Fibroblast of skin of right quadriceps (primary cell): ENCODE measurements at places on chromosomes 5 and 9.

- peak; percentile 45 for DNase-seq
Measured at GRCh38 chr9:128419061-128419925, 1.4 kb upstream of the CERCAM start.

DNA sequence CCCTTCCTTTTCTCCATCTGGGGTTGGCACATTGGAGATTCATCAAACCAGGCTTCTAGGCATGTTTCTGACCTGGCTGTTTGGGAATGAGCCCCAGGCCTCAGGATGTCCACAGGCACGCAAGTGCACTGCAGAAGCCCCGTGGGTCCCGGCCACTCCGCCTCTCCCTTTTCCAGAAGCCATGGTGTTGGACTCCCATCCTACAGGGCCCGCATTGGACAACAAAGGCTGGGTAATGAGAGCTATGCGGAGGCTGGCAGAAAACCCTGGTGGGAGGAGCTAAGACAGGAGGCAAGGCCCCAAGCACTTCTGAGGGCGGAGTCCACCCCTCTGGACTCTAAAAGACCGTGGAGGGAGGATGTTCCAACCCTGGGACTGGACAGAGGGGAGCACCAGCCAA lies 160.6 kb downstream of the OLFM1 start:
- DNase-seq, result no peak

GRCh38 chr9:92147852-92148180 lies 32.6 kb upstream of the SPTLC1 start:
- no peak for DNase-seq

- no peak for DNase-seq
Measured at GRCh38 chr5:575636-576035, 36.5 kb upstream of the CEP72 start.

DNA sequence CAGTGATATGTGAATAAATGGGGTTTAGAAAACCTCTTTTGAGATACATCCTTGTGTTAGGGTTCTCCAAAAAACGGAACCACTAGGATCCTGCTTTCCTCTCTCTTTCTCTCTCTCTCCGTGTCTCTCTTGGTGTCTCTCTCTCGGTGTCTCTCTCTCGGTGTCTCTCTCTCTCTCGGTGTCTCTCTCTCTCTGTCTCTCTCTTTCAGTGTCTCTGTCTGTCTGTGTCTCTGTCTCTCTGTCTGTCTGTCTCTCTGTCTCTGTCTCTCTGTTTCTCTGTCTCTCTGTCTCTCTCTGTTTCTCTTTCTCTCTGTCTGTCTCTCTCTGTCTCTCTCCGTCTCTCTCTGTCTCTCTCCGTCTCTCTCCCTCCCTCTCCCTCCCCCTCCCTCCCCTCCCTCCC lies 7.8 kb upstream of the TEX48 start:
- no peak for DNase-seq

- no peak for DNase-seq
Measured at GRCh38 chr9:25048098-25048724, 502.5 kb upstream of the IZUMO3 start.

- DNase-seq, result peak; percentile 42
Measured at GRCh38 chr5:68071736-68072135, 143.8 kb upstream of the PIK3R1 start.

- peak; percentile 66 for DNase-seq
Measured at GRCh38 chr5:128213340-128213739, 129.8 kb downstream of the SLC12A2 start.

DNA sequence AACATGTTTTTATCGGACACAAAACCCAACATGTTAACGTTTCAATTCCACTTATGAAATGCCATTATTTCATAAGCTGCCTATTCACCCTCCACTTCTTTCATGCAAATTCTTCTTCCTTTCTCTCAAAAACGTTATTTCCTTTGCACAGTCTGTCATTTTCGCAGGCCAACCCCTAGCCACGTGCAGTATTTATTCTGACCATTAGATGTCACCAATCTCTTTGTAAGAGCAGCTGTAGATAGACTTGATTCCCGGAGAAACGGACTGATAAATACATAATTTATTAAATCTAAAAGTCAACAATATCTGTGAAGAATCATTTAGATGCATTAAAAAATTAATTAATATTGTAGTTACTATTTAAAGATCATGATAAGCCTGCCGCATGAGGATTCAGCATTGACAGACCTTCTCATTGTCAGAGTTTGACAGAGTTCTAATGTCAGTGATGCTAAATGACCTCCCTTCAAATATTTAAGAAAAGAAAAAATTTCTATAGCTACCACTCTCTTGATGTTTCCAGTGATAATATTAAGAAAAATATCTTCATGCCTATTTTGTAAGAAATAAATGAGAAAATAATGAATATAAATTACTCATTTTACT lies 933.6 kb downstream of the CDH12 start:
- DNase-seq, result peak; percentile 45

- DNase-seq, result peak; percentile 44
Measured at GRCh38 chr5:65862384-65862783, 64.0 kb upstream of the ERBIN start.

- no peak for DNase-seq
Measured at GRCh38 chr9:133234577-133235322, 25.7 kb upstream of the OBP2B start.

- DNase-seq, result no peak
Measured at GRCh38 chr5:134964359-134965270, 3.1 kb upstream of the CATSPER3 start.

DNA sequence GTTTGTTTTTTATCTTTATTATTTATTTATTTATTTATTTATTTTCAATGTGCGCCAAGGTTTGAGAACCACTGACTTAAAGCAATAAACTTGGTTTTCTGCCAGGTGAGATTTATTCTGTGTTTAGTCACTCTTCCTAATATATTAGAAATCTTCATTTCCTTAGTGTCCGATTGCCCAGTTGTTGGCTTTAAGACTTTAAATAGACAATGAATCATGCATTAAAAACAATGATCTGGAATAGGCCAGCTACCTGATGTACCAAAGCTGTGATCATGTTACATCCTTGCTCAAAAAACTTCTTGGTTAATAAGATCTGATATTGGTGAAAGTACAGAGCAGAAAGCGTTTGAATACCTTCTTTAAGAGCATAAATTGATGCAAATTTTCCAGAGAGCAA lies 52.1 kb upstream of the ERBIN start:
- peak; percentile 54 for DNase-seq

DNA sequence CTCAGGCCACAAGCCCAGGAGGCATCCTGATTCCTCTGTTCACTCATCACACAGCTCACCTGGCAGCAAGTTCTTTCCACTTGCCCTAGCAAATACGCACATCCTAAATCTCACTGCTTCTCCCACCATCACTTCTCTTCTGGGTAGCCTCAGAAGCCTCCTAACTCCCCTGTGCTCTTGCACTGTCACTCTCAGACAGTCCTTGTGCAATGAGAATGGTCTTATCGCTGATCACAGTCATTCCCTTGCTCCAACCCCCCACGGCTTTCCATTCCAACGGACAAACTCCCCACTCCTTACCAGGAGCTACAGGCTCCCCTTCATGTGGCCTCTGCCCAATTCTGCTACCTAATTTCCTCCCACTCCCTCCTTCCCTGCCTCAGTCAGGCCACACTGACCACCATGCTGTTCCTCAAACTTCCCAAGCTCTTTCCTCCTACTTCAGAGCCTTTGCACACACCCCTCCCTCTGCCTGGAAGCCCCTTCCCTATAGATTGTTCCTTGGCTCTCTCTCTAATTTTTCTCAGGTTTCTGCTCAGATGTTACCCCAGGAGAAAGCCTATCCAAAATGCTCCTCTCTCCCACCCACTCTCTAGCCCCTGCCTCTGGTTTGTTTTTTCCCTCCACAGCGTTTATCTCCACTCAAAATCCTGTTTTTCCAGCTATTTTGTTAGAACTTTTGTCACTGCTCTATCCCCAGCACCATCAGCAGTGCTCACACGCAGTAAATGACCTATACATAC lies 34.1 kb upstream of the TNFAIP8 start:
- no peak for DNase-seq

- DNase-seq, result no peak
Measured at GRCh38 chr9:70488793-70489105, 74.3 kb upstream of the KLF9 start.

- no peak for DNase-seq
Measured at GRCh38 chr5:98839469-98840383, 66.3 kb downstream of the RGMB start.

- peak; percentile 84 for DNase-seq
Measured at GRCh38 chr5:67287510-67288268, 91.1 kb upstream of the CD180 start.

DNA sequence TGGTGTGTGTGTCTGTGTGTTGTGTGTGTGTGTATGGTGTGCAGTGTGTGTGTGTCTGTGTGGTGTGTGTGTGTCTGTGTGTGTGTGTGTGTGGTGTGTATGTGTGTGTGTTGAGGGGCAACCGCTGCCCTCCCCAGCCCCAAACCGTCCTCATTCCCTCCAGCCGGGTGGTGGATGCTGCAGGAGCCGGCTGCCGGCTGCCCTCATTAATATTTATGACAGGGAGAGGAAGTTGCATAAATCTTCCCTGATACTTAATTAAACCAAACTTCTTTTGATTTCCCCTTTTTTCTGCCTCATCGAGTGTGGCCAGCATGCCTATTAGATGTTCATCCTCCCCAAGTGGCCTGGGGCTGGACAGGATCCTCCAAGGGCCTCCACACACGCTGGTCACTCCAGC lies 121.4 kb upstream of the MVB12B start:
- DNase-seq, result no peak

- peak; percentile 43 for DNase-seq
Measured at GRCh38 chr9:32581512-32582143, 8.7 kb upstream of the NDUFB6 start.

- peak; percentile 39 for DNase-seq
Measured at GRCh38 chr5:173582216-173583111, 34.0 kb downstream of the BOD1 start.

DNA sequence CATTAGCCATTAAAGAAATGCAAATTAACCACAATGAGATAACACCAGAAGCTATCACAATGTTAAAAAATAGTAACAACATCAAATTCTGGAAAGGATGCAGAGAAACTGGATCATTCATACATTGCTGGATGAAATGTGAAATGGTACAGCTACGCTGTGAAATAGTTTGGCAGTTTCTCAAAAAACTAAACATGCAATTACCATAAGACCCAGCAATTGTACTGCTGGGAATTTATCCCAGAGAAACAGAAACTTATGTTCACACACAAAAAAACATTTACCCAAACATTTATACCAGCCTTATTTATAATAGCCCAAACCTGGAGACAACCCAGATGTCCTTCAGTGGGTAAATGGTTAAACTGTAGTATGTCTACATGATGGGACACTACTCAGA lies 592.9 kb downstream of the ZNF608 start:
- no peak for DNase-seq

- DNase-seq, result no peak
Measured at GRCh38 chr5:154331232-154331631, 114.6 kb upstream of the SAP30L start.

DNA sequence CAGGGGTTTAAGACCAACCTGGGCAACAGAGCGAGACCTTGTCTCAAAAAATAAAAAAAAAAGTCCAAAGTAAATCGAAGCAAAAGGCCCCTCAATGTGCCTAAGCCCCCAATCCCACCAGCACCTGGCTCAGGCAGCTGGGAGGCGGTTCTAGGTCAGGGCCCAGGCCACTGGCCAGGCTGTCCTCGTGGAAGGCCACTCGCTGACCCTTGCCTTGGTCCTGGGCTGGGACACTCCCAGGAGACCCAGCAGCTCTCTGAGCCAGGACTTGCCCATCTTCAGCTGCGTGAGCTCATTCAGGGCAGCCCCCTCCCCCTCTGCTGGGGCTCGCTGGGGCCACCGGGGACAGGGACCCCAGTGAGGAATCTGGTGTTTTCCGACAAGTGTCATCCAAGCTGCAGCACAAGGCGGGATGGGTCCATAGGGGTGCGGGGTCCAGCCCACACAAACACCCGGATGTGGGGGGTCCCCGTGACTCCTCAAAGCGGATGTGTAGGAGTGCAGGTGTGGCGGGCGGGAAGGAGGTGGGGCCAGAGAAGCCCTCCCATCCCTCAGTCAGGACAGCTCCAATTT lies 4.0 kb downstream of the AGPAT2 start:
- no peak for DNase-seq

DNA sequence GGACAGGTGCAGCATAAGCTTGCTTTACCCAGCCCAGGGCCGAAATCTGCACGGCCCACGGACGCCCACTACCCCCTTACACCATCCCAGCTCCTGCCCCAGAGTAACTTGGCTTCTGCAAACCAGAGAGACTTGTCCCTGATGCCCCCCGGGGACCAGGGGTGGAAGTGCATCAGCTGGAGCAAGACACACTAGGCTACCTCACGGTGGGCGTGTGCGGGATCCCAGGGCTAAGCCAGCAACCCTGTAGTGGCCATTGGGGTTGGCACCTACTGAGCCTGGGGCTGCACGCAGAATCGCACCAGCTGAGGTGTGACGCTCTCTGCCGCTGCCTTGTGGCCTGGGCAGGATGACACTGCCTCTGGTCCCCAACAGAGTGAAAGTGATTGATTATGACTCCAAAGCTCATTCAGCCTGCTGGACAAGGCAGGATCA lies 6.1 kb upstream of the ZNF79 start:
- DNase-seq, result no peak

GRCh38 chr5:111775224-111775623 lies 18.2 kb upstream of the NREP start:
- DNase-seq, result peak; percentile 50

- DNase-seq, result no peak
Measured at GRCh38 chr9:129311643-129312042, 133.6 kb upstream of the IER5L start.

- DNase-seq, result peak; percentile 11
Measured at GRCh38 chr5:116859666-116860320, 285.2 kb upstream of the SEMA6A start.

DNA sequence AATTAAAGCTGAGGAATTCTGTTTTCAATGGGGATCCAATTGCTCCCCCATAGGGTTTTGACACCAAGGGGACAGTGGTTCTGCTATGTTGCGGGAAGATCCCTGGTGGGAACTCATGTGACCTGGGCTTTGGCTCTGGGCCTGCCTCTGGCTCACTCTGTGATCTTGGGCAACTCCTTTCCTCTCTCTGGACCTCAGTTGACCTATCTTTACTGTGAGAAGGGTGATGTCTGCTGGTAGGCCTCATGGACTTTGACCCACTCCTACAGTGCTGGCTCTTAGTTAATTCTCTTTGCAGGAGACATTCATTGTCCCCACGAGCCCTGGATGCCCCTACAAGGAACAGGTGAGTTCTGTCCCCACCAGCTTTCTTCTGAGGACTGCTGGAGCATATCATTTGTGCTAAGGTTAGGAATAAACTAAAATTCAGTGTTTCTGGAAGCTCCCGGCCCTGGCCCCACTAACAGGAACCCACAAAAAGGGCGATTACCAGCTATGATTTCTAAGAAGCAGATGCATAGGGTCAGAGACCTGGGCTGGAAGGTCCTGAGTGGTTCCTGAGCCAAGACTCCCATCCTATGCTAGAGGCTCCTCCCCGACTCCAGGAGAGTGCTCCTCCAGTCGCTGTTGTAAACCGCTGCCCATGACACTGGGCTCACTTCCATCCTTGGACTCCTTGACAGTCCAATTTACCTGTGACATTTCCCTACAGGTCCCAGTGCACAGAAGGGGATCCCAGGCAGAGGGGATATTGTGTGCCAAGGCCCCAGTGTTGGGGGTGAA lies 218.3 kb downstream of the PAX5 start:
- no peak for DNase-seq
